Stimulated activated CD4-positive, alpha-beta T cell treated with anti-CD3 and anti-CD28 coated beads, Interleukin-4, amount 100 ng/mL, for 48 hours (primary cell): ENCODE measurements at places on chromosomes 6 and 20.

DNA sequence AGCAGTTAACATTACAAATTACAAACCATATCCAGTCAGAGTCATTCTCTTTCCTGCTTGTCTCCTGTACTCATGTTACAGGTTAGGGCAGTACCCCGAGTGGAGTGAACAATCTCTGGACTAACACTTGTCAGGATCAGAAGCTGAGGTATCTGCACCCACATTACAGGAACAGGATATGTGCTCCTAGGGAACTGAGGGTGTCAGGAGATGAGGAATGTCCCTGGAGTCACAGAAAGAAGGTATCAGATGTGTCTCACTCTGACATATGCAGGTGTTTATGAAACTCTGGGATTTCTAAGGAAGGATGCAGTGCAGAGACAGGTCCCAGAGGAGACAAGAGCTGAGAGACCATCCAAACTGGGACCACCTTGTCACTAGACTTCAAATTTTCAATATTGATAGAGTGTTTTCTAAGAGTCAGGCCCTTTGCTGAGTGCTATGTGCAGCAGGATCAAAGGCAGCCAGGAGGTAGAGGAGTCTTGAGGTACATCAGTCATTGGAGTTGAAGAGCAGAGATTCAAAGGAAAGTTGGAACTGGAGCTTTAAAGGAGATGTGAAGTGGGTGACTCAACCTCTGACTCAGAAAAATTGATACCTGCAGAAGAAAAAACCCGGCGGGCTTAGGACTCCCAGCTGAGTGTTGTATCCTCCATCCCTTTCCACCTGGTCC is 12.6 kb downstream of the HLA-DPB1 start:
- no peak for DNase-seq

GRCh38 chr20:58109918-58110635 is 118.4 kb downstream of the ANKRD60 start:
- DNase-seq, result no peak

GRCh38 chr20:58618351-58619076 is 32.6 kb upstream of the STX16 start:
- no peak for DNase-seq

DNA sequence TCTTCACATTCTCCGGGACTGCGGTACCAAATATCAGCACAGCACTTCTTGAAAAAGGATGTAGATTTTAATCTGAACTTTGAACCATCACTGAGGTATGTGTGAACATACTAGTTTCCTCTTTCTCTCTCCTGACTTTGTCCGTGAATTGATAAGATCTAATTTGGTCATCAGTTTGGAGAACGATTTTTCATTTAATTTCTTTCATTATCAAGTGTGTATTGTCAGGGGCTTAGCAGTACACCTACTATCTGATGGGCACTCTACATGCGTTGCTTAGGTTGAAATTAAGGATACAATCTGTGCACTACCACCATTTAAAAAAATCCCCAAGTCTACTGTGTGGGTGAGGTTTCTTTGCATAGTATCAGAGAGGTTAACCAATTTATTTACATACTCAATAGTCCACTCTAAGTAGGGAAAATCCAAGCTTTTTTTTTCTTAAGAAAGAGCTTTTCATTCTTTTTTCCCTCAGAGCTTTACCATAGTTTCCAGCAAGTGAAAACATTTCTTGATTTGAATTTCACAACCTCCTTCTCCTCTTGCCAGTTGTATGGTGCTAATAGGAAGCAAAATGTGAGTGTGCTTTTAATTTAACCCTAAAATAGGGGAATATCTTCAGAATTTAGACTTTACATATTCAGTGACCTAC is 105.4 kb upstream of the ESR1 start:
- no peak for DNase-seq

DNA sequence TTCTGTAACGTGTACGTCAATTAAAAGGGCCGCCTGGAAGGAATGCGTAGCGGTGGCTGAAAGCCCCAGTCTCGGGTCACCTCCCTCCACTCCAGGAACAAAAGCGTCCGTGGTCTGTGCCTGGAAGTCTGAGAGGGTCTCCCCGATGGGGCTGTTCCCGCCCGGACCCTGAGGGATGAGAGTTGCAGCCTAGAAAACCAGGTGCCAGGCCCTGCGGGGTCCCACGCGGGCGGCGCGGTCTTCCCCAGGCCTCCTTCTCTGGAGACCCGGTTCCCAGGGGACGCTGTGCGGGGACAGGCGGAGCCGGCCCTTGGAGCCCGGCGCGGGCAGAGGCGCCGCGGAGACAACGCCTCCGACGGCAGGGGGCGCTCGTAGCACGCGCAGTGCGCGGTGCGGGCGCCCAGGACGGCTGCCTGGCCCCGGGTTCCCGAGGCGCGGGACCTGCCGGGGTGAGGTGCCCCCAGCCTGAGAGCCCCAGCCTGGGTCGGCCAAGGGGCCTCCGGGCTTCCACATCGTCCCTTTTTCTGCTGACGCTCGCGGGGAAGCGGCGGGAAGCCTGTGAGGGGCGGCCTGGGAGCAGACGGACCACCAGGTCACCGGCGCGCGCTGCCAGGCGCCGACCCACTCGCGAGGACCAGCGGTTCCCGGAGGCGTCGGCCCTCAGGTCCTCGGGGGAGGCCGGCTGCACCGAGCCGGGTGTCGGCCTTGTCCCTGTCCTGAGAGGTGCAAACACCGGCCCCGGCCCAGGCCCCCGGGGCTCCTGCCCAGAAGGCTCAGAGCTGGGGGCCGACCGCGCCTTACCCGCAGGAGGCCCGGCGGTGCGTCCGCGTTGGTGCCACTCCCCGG is 5.3 kb upstream of the FOXC1 start:
- peak; percentile 65 for DNase-seq

DNA sequence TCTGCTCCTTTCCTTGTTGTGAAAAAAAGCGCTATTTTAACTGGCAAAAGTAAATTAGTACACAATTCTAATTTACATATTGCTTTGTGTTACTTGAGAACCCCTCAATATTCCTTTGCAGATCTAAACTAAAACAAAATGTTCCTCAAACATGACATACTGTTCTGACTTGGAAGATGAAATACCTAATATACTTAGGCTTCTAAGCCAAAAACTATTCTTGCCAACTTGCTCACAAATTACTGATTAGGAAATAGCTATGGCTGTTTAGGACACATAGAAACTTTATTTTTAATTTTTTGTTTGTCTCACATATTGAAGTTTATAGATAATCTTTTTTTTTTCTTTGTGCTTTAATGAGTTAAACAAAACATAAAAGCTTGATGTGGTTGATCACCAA is 542.2 kb downstream of the GRIK2 start:
- DNase-seq, result no peak

DNA sequence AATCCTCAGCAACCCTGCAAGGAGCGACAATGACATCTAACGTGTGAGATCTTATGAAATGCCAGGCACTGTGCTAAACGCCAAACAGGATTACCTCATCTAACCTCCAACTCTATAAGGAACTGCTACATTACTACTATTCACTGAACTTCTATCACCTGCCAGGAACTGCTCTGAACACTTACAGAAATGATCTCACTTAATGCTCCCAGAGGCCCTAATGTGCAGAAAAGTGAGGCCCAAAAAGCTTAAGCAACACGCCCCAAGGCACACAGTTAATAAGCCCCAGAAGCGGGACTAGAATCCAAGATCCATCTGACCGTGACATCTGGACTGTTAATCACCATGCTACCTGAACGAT is 28.5 kb downstream of the TRAM2 start:
- DNase-seq, result no peak

DNA sequence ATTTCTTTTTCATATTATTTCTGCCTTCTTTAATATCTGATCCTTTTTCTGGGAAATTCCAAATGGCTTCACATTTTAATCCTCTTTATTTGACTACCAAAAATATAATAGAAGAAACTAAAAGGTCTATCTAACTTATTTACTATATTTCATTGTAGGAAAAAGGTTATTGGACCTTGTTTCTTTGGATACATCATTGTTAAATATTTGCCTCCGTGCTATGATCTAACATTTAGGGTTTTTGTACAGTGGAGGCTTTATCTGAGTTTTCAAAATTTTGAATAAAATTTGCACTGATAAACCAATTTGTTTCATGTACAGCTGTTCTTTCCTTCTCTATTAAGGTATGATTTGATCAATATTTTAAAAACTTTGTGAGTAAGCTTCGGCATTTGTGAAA is 109.5 kb downstream of the MEI4 start:
- no peak for DNase-seq

- DNase-seq, result no peak
Measured at GRCh38 chr6:149463781-149464180, 21.0 kb downstream of the ZC3H12D start.

DNA sequence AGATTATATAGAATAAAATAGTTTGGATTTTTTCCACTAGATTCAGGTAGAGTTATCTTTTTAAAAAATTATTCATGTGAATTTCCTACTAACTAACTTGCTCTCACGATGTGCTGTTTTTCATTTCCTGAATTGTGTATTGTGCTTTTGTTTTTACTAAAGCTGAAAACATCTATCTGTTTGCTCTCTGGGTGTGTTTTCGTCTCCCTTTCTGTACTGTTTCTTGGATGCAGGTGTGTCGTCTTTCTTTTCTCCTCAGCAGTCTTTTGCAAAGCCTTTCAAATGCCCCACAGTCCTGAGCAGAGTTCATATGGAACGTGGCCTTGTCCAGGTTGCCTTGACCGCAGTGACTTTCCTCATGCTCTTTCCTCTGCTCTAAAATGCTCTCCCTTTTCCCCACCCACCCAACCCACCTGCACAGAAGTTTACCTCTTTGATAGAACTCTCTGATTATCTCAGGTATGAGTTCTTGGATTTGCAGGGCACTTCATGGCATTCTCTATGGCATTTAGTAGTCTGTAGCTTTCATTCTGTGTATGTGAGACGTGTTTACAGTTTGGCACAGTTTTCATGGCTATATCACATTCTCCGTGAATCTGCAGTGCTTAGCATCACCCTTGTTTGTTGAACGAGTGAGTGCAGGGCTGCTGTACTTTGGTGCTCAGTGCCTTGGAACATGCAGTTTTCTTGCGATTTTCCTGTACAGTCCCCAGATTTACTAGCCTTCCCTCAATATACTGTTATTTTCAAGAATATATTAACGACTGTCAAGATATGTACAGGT is 77.1 kb downstream of the FARS2 start:
- no peak for DNase-seq

DNA sequence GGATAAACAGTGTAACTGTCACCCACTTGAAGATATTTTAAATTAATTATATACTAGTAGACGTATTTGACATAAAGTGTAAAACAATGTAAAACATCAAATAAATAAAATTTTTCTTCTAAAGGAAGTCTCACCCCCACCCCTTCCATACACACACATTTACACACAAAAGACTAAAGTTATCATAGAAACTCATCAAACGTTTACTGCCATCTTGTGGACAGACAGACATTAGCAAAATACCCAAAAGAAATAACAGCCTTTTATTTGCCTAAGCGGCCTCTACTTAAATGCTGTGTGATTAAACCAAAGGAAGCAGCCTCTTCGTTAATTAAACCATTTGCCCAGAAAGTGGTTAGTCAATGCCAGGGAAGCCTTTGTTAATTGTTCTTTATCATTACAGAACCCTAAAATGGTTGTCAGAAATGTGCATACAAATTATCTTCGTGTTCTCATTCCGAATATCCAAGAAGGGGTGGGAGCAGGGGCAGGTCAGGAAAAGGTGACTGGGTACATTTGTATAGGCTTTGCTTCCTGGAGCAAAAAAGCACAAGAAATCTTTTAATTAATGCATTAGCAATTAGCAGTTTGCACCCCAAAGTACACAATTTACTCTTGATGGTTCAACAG is 176.2 kb upstream of the SASH1 start:
- no peak for DNase-seq
